Hindlimb muscle (tissue), 1 donor: ENCODE measurements at places on chromosomes 16 and 17. TPM values are rescaled to one million over a fixed set of nuclear protein-coding genes. Genes with fewer than 3 reads are reported as not detected.

Gene TBC1D26
- polyA plus RNA-seq, result not detected

Gene CD300H
- not detected for polyA plus RNA-seq

Gene MRC2
- 134 TPM for polyA plus RNA-seq

Gene TM4SF5
- not detected for polyA plus RNA-seq

Gene PTGES3L
- polyA plus RNA-seq, result 69.1 TPM

Gene VTN
- 1.2 TPM for polyA plus RNA-seq

DNA sequence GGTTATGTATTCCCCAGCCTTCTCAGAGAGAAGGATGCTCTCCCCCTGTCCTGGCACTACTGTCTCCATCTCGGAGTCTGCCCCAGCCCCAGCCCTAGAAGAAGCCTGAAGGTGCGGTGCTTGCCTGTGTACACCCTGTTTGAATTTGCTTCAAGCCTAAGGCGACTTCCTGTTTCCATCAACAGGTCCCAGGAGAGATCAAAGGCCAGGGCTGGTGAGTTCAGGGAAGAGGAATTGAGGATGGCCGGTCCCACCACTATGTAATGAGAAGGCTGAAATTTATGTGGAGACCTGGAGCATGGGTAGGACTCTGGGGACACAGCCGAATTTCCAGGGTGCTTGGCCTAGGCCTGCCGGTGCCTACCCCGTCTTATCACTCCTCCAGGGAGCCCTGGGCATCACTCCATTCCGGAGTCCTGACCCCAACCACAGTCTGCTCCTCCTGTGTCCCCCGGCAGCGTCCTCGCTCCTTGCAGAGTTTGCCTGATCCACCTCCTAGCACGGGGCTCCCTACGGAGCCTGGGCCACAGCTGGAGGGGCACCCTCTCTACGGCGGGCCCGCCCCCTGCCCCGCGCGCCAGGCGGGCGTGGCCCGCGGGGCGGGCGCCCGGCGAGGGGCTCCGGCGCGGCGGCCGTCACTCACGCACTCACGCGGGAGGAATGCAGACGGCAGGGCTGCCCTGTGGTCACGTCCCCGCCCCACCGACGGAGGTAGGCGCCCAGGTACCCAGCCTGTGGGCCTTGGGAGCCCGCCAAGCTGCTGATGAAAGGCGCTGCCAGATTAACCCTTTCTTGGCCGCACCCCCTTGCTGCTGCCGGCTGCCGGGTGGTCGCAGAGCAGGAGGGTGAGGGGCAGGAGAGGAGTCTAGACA, 53.8 kb upstream of the TAC4 start:
- no peak for DNase-seq

DNA sequence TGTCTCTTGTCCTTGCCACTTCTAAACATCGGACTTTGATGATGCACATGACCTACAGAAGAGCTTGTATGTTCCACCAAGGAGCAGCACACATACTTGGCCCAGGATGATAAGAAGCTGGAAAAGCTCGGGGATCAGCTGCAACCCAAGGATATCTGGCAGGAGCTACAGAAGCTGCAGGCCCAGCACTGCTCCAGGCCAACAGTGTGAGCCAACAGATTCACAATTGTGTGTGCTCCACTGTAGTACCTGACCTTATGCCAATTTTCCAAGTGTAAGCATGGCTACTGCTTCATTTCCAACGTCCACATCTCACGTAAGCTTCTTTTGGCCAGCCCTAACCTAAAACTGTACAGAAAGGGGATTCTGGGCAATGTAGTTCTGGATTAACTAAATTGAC, 83.4 kb downstream of the COX10 start:
- DNase-seq, result peak; percentile 54

GRCh38 chr17:32636598-32637218, 149.9 kb downstream of the CDK5R1 start:
- DNase-seq, result no peak

DNA sequence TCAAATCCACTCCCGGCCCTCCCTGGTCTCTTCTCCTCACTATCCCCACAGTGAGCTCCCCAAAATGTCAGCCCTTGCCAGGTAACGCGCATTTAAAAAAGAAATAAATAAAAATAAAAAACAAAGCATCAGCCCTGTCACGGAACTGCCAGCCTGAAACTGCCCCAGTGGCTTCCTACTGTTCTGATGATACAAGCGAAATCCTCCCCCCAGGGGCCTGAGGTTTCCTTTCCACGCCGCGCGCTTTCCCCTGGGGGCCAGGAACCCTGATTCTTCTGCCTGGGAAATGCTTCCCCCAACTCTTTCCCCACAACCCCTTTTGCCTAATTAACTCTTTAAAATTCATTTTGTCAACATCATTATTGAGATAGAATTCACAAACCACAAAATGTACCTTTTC, 12.2 kb upstream of the RPH3AL start:
- no peak for DNase-seq

- no peak for DNase-seq
Observed at GRCh38 chr16:81905277-81905676, 106.0 kb downstream of the SDR42E1 start.

DNA sequence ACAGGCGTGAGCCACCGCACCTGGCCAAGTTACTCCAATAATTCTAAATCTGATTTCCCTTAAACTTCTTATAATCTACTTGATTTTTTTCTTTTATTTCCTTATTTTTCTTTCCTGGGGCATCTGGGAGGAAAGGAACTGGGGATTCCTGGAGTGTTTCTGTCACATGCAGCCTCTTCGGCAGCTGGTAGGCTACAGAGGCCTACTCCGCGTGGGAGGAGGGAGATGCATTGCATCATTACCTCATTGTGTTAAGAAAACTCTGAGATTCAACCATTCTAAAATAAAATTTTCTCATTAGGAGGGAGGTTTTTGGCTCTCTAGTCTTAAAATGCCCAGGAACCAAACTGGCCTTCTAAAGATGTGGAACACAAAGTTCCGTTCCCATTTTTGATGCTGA, 64.0 kb downstream of the SOX9 start:
- DNase-seq, result no peak

- no peak for DNase-seq
Observed at GRCh38 chr17:1467898-1468492, 12.0 kb upstream of the CRK start.

DNA sequence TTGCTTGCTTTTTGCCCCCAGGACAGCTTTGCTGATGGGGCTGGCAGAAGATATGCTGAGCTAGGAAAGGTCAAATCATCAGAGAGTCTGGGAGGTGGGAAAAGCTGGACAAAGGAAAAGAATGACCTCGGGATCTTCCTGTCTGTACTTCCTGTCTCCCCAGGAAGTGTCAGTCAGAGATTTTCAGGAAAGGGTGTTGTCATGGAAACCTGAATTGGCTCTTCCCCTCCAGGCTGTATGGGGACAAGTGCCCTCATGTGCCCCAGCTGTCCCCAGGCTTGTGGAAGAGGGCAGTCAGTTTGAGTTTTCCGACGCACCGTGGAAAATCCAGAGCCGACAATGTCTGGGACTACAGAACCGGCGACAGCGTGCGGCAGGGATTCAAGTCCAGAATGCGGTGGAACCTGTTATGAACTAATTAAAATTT, 122.7 kb upstream of the ZFHX3 start:
- no peak for DNase-seq

- no peak for DNase-seq
Observed at GRCh38 chr17:70271200-70271599, 101.9 kb downstream of the KCNJ2 start.
